ENCODE measurements at places on chromosomes 2 and 18.

DNA sequence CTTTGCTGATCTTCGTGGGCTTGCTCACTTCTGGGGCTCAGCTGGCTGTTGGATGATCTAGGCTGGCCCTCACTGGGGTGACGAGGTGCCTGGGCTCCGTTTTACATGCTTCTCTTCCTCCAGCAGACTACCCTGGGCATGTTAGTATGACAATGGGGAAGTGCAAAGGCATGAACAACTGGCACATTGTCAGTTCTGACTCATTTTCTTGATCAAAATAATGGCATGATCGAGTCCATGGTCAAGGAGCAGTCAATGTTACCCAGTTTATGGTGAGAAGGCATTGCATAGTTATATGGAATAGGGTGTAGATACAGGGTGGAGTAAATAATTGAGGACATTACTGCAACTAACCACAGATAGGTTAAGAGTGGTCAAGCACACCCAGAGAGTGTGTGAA, 10.0 kb upstream of the UPP2 start:
- DNase-seq: no peak

- no peak for DNase-seq
These were observed 4.5 kb upstream of the FHL2 start for GRCh38 chr2:105403241-105403782.

DNA sequence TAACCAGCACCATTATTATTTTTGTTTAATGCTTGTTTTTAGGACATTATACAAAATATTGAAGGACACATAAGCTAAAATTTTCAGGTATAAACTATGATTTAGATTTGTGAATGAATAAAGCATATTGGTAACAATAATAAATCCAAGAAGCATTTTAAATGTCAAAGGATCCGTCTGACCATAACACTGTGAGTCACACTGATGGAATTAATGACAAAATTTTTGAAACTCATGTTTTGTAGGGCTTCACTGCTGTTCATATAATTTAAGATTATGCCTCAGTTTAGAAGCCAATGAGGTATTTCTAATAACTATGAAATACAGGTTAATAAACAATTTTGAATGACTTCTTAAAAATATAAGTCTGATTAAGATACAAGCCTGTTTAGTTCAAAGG, 124.6 kb downstream of the TMEFF2 start:
- DNase-seq: no peak

DNA sequence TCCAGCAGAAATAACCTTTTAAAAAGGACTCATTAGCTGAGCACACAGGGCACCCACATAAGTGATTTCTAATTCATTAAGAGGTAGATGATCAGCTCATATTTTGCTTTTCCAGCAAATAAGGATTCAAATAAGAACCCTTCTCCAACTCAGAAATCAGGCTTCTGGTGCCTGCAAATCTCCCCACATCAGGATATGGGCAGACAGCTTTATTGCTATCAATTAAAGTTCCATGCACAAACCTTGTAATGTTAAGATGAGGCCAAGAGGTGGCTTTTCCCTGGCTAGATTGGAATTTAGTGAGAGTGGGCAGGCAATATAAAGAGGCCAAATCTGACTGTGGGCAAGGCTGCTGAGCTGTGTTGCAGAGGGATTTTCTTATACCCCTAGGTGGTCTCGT, 193.6 kb downstream of the SH3RF3 start:
- DNase-seq: no peak

- no peak for DNase-seq
These were observed 9.7 kb downstream of the TTLL4 start for GRCh38 chr2:218720048-218721041.

GRCh38 chr2:17757321-17757720, 3.4 kb downstream of the GEN1 start:
- DNase-seq: no peak

DNA sequence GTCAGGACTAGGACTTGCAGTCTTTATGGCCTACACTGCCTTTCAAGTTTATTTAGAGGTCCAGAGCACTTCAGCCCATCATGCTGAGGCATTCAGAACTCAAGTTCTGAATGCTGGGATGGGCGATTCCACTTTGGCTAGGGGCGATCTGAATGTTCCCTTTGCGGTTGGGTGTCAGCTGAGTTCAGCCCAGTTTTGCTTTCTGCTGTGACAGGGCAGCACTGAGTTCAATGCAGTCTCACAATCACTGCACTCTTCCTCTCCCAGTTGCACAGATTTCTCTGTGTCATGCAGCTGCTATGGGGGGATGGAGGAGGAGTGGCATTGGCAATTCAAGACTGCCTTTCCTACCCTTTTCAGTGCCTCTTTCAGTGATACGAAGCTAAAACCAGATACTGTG, 1232.0 kb upstream of the FAM98A start:
- DNase-seq: no peak

GRCh38 chr2:228657807-228658402, 476.4 kb upstream of the SPHKAP start:
- DNase-seq: no peak

DNA sequence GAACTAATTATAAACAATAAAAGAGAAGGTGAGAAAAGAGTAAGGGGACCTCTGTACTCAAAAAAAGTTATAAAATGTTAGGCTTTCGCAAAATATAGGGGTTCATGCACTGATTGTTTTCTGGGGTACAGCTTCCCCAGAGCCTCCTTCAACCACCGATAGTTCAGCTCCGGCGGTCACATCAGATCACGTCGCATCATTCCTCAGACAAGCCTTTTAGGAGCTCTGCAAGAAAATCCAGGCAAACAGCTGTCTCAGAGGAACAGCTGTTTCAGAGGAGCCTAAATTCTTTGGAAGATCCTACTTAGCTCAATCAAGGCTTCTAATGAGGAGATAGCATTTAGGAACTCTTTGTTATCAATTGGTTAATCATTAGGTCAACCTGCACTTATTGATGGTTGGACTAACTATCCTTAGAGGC, 78.7 kb downstream of the MYCN start:
- DNase-seq: no peak

DNA sequence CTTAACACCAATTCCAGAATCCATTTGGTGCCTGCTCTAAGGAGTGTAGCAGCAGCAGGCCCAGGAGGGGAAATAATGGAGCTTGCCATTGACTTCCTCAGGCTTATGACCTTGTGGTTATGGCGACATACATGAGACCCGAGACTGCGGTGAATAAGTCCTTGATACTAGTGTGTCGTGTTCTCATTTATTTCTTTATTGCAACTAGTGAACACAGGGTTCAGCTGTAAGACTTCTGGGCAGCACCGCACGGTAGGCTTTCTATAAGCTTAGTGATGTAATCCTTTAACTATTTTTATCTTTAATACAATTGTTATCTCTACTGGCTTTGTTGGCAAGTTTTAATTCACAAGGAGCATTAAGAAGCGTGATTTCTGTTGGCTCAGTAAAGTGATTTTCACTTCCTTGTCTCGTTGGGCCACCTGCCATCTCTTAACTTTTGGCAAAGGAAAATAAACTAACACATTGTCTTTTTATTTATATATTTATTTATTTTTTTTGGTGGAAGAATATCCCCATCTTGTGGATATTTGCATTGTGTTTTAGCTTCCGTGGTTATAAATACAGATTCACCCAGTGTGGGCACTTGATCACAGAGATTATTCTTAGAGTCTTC, 139.8 kb downstream of the LTBP1 start:
- no peak for DNase-seq

GRCh38 chr18:21451851-21452250, 148.7 kb downstream of the ESCO1 start:
- no peak for DNase-seq

GRCh38 chr2:138492160-138492559, 9.4 kb upstream of the SPOPL start:
- DNase-seq: no peak

DNA sequence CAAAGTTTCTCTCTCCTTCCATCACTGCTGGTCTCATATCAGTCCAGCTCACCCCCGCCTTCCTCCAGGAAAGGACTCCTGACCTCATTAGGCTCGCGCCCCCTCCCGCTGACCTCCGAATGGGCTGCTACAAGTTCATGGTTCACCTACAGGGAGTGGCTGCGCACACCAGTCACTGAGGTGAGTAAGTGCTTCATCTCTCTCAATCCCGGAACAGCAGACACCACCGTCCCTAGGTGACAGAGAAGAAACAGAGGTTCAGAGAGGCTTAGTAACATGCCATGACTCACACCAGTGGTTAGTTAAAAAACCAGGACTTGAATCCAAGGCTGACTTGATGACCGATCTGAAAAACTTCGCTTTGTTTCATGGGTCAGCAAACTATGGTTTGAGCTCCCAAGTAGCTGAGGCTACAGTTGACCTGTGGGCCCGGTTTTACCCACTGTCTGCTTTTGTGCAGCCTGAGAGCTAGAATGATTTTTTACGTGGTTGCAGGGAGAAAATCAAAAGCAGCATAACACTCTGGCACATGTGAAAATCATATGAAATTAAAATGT, 42.0 kb downstream of the ZFP36L2 start:
- DNase-seq: no peak

DNA sequence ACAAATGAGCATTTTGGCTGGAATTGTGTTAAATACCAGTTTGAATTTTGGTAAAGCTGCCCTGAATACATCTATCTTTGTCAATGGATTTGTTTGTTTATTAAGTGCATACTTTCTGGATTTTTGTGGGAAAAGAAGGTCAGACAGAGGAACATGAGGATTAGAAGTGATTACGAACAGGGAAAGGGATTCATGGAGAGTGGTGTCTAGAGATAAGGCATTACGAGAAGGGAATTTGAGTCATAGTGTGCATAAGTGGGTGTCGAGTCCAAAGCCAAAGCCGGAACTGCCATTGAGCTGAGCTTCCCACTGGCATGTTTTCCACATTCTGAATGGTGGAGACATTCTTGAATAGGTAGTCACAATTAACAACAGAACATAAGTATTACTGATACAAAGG, 68.9 kb upstream of the EFEMP1 start:
- DNase-seq: no peak

GRCh38 chr2:8138923-8139667, 542.8 kb upstream of the ID2 start:
- no peak for DNase-seq

DNA sequence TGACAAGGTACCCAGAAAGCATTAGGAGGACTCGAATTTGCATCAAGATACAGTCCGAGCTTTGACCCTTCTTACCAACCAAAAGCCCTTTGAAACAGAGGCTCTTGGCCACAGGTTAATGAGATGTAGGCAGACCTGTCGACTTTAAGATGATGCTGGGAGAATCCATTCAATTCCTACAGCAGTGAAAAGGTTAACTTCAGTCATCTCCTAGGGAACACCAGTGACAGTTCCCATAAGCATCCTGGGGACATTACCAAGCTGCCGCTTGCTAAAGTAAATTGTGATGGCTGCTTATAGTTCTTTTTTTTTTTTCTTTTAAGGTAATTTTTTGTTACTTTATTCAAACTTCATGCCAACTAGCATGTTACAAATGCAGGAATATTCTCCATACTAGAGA, 379.3 kb downstream of the SOX11 start:
- DNase-seq: no peak

GRCh38 chr2:172281648-172282570, 145.5 kb upstream of the ITGA6 start:
- no peak for DNase-seq

DNA sequence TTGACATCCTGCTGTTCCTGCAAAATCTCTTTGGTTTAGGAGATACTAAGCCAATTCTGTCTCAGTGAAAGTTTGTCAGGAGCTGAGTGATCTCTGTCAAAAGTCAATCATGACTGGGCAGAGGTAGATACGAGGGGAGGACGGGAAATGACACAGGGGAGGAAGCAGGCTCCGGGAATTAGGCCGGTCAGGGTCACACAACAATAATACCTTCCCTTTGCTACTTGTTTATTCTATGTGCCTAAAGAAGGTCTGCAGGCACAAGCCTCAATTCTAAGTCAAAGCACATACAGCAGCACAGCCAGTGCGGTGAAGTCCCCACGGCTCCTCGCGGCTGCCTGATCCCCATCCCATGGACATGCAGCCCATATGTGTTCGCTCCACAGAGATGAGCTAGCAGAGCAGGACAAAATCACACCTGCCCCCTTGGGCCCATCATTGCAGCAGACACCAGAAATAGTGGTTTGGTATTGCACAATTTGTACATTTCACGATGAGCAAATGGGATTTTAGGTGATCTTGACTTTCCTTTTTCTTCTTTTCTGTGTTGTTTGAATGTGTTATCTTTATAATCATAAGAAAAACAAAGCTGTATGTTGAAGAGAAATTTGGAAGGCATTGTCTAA, 141.4 kb downstream of the VAPA start:
- DNase-seq: no peak

- DNase-seq: no peak
These were observed 568.5 kb downstream of the CMPK2 start for GRCh38 chr2:6297238-6297637.

- no peak for DNase-seq
These were observed 1.5 kb upstream of the TRABD2A start for GRCh38 chr2:84882414-84882738.

DNA sequence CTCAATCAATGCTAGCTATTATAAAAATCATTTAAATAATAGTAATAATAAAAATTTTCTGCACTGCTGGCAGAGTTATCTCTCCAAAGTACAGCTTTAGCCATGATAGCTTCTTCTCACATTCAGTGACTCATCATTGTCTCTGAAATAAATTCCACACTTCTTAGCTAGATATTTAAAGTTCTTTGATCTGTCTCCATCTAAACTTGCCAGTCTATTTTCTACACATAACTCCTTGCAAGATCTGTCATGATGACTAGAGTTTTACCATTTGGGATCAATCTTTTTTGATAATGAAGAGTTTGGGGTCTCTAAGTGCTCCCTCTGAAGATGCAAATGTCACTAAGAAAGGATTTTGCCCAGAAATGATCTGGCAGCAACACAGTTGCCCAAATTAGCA, 155.4 kb upstream of the LHCGR start:
- DNase-seq: no peak

- DNase-seq: no peak
These were observed 30.1 kb upstream of the MCFD2 start for GRCh38 chr2:46945671-46946070.

GRCh38 chr18:80177128-80177527, 68.1 kb downstream of the ADNP2 start:
- DNase-seq: no peak

DNA sequence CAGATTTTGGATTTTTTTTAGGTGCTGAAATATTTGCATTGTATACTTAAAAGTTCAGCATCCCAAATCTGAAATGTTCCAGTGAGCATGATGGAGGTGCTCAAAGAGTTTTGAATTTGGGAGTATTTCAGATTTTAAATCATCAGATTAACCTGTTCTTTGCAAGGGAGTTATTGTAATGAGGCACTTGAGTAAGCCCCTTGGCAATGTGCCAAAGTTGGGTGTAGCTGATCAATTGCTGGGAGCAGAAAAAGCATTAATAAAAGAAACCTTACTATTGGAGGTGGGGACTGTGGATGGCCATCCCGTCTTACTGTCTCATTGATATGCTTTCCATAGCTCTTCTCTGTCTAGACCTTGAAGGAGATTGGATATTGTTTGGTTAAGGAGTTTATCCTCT, 28.3 kb downstream of the MALT1 start:
- DNase-seq: no peak

- no peak for DNase-seq
These were observed 668 bp downstream of the NFU1 start for GRCh38 chr2:69436596-69436937.

All from stimulated activated CD4-positive, alpha-beta T cell treated with anti-CD3 and anti-CD28 coated beads, Interleukin-4, amount 100 ng/mL, for 48 hours (primary cell).